ENCODE measurements at places on chromosomes 1 and 21.
A peak's percentile ranks its signal among the peaks of the same experiment; 100 is the strongest.

- no peak for DNase-seq
These were observed 12.7 kb upstream of the RWDD3 start for GRCh38 chr1:95221306-95221705.

DNA sequence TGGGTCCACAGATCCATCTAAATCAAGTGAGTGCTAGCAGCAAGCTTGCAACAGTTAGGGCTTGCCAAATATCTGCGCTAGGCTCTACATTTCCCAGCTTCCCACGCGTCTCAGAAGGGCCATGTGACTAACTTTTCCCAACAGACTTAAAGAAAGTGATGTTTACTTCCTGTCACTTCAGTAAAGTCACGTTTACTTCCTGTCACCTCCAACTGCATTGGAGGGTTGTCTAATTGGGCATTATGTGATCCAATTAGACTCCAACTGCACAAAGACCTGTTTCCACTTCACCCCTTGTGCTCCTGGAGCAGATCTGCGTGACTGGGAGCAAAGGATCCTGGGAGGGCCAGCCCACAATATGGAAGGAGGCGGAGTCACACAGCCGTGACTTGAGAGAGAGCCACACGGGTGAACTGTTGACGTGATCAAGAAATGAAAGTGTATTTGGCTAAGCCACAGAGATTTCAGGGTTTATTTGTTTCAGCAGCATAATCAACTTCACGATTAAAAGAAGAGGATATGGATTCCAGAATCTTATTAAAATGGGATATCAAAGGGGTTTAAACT is 77.7 kb downstream of the CYYR1 start:
- no peak for DNase-seq

GRCh38 chr1:209747580-209748262 is 8.1 kb upstream of the TRAF3IP3 start:
- DNase-seq: peak; percentile 81

DNA sequence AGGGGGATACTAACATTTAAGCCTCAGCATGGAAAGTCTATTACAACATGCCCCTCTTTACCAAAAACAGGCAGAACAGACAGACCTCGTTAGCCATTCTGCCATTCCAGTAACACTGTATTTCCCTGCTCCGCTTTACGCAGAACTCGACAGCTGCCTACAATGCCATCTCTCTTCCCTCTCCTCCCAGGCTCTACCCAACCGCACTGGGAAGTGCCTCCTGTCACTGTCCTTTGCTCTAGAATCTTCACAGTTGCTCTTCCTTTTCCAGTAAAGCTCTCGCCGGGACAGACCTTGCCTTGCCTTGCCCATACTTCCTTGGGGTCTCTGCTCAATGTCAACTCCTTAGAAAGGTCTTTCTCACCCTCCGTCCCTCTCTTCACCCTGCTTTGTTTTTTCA is 22.8 kb downstream of the COA6 start:
- DNase-seq: no peak

DNA sequence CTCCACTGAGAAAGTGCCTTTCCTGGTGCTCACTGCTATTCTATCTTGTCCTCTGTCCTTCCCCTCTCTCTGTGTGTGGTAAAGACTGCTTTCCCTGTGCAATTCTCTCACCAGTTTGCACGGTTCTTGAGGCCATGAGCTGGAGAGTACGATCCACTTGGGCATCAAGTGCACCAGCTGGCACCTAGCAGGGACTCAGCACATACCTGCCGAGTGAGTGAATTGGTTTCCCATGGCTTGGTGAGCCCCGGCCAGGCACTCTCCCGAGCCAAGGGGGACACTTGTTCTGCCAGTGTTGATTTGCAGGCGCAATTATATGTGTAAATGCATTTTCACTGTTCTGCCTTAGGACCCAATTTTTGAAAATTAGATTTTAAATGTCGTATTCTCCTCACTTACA is 313.5 kb downstream of the DISC1 start:
- DNase-seq: no peak

GRCh38 chr21:46597031-46597430 is 7.9 kb downstream of the S100B start:
- DNase-seq: no peak

DNA sequence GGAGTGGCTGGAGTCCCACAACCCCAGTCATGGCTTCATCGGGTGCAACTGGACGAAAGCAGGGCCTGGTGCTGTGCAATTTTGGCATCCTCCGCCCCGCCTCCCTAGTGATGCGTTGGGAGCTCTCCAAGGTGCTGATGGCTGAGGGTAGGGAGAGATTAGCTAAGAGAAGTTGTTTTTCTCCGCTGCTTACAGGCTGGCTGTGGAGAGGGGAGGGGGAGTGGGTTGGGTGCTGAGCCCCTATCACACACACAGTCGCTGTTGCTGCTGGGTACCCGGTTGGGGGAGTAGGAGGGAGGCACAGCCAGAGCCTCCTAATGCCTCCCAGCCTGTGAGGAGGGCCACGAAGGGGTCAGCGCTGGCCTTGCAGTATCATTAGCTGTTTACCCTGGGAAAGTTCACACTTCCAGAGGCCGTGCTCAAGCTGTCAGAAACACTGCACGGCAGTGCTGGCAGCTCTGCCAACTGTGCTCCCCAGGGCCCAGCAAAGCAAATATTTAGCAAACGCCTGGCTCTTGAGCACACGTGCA is 110.0 kb downstream of the GRIK3 start:
- DNase-seq: no peak

- DNase-seq: no peak
These were observed 35.6 kb downstream of the ADARB1 start for GRCh38 chr21:45109831-45110492.

DNA sequence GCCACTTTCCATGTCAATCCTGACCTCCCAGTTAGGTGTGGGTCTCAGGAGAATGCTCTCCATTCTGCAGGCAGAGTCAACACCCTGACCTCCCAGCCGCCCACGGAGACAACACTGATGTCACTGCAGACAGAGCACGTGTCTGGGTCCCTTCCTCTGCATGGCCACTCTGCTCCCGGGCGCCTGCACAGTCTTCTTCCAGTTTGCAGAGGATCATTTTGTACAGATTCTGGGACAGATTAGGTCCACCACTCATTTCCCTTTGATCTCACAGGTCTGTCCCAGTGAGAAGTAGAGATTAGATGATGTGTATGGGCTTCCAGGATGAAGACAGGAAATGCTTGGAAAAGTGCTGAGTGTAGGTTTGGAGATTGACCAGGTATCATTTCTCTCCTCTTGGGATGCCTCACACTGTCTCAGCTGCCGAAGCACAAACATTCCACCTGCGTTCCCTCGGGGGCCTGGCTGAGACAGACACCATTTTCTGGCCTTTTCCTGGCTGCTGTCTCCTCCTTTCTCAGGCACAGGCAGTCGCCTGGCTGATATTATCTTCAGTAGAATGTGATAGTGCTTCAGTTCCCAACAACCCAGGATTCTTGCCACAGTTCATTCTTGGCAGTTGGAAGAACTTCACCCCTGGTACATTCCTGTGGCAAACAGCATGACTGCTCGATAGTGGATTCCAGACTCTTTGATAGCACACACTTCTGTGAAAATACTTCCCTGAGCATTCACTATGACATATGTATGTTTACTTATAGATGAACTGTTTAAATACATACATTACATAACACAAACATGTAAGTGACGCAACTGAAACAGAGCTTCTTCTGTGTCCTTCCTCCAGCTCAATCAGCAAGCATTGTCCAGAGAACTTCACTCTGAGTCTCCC is 7.9 kb downstream of the MYBPHL start:
- DNase-seq: peak; percentile 61

All from amniotic stem cell (primary cell).